ENCODE measurements at places on chromosomes 2 and 18.

DNA sequence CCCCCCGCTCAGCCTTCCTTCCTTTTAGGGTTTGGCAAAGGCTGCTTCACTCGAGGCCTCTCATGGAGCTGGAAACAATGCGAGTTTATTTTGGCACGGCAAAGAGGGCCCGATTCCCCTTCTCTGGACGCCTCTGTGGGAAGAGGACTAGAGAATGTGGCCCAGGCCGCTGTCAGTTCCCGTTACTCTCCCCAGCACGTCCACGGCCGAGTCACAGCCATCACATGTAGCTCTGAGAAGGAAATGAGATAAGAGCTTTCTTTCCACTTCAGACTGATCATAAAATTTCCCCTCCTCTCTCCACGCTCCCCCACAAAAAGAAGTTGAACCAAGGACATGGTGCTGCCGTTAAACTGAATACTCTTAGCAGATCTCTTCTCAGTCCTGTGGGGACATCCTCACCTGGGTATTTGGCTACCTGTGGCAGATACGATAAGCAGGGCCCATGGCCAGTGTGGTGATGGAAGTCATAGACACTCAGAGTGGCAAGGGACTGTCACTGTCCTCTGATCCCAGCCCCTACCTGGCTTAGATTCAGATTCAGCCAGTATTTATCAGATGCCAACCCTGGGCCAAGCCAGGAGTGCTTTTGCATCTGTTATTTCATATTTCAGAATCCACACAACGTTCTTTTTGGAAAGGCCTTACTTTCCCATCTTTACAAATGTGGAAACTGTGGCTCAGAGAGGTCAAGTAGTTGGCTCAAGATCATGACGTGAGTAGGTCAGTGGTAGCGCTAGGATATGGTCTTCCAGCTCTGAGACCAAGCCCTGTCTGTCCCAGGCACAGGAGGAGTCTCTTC lies 101.2 kb downstream of the MCFD2 start:
- DNase-seq: no peak

GRCh38 chr2:104848526-104848925 lies 5.4 kb upstream of the POU3F3 start:
- no peak for DNase-seq

GRCh38 chr2:19238440-19239060 lies 119.9 kb downstream of the OSR1 start:
- DNase-seq: no peak

DNA sequence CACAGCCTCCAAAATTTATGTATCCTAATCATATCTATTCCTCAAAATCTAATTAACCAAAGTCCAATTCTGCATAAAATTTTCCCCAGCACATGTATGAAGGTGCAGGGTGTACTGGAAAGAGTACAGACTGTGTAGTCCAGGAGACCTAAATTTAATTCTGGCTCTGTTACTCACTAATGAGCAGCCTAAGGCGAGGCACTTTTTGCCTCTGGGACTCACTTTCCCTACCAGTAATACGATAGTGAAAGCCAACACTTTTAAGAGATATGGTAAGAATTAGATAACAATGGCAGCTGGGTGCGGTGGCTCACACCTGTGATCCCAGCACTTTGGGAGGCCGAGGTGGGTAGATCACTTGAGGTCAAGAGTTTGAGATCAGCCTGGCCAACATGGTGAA lies 177.7 kb downstream of the PIEZO2 start:
- no peak for DNase-seq

- DNase-seq: no peak
Observed at GRCh38 chr2:192333642-192334041, 138.9 kb upstream of the TMEFF2 start.

DNA sequence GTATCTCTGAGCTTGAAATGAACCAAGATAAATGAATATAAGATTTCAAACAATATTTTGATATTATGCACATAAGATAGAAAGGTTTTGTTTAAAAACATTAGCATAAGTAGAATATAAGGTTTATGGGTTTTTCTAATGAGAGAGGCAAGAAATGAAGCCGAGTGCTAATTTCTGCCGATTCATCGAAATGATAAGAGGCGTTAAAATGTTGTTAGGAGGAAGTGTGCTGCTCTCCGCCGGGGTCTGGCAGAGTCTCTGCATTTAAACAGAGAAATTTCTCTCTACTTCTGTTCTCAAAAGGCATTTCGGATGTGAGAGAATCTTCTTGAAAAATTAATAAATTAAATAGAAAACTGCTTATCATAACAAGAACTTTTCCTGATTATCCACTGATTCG lies 83.6 kb downstream of the MRPS9 start:
- DNase-seq: no peak

DNA sequence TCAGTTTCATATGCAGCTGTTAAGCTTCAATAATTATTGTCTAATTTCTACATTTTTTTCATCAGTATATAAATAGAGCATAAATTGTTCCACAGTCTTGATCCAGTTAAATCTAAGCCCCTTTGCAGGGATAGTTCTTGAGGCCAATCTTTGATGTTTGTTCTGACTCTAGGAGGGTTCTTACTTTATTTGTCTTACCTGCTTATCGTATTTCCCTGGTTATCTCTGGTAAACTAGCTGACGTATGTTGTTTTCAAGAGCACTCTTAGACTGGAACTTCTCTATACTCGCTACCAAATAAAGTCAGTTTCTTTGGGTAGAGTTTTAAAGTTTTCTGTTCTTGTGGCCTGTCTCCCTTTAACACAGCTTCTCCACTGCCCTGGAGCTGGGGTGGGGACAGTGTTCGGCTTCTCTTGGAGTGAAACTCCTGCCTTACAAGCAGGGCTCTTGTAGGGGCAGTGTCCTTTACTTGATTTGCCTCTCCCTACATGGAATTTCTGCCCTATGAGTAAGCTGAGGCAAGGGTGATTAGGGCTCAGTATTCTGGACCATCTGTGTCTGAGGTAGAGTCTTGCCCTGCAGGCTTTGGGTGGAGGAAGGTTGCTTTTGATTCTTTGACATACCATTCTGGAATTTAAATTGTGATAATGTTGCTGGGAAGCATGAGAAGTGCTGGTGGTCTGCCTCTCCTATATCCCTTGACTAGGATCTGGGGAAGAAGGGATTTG lies 90.3 kb downstream of the PTPN4 start:
- DNase-seq: no peak

- DNase-seq: peak; percentile 58
Observed at GRCh38 chr2:127196998-127197397, 23.1 kb downstream of the CYP27C1 start.

DNA sequence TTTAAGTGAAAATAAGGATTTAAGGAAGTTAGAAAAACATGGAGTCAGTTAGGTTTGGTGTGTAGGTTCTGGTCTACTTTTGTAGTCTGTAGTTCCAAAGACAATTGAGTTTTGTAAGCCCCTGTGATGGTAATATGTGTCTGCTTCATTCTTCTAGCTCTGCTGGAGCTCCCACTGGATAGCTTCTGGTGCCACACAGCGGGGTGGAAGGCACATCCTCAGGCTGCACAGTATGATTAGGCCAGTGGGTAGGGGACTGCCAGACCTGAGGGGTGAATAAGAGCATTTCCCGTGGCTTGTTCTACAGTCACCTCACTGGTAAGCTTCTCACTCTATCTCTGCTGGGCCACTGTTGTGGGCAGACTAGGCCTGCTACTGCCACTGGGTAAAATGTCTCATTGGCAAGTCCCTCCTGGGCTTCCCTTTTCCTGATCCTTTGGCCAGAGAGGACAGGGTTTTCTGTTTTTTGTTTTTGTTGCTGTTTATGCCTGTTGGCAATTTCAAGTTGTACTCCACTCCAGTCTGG lies 44.5 kb downstream of the TMEM131 start:
- DNase-seq: no peak

DNA sequence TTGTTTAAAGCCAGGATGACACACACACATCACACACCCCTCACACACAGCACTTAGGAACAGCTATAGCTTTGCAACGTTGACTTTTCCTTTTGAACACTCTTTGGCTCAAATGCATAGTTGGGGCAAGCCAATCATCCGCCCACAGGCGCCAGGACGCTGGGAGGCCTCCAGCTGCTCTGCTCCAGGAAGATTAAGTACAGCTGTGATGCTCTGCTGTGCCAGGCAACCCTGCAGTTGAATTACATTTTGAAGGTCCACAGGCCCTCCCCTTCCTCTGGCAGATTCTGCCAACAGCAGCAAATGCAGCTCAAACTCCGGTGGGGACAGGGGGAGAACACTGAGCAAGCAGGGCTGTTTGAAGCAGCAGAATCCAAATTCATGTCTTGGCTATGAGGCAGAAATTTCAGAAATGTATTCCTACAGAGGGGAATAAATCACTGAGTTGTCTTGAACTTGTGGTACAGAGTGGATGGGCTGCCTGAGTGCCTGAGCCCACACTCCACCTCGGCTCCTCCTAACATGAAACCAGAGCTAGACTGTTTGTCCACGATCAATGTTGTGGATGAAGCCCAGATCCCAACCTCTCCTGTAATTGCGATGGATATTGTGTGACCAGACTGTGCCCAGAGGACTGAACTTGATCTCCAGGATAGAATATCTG lies 86.5 kb upstream of the PPP1CB start:
- DNase-seq: no peak

GRCh38 chr2:196970099-196970498 lies 43.6 kb upstream of the PGAP1 start:
- DNase-seq: no peak

DNA sequence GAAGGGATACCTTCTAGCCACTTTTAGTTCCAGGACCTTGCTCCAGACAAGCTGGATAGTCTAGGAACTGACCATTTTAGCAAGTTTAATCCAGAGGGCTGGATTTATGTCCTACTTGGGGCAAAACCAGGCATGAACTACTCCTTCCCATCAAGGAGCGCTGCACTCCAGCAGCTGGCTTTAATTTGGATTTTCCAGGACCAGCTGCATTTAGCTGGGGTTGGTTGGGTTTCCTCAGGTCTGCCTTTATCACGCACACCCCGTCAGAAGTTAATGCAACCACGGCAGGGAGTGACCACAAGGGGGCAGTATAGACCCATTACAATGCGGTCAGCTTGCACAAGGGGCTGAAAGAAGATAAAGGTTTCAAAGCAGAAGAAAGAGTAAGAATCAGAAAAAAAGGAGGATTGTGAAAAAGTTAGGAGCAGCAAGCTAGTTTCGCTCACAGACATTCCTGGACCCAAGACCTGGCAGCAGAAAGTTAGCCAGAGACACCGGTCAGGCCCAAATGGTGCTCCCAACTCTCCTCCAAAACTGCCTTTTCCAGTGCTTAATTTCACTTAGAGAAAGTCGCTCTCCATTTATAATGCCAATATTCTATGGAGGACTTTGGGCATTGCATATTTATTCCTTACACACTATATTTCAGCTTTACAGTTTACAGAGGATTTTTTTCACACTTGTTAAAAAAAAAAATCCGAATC lies 40.1 kb downstream of the SLC4A1AP start:
- peak; percentile 82 for DNase-seq

- DNase-seq: no peak
Observed at GRCh38 chr2:35864141-35864540, 491.4 kb upstream of the CRIM1 start.

GRCh38 chr2:144505245-144505831 lies 14.6 kb downstream of the ZEB2 start:
- DNase-seq: no peak

DNA sequence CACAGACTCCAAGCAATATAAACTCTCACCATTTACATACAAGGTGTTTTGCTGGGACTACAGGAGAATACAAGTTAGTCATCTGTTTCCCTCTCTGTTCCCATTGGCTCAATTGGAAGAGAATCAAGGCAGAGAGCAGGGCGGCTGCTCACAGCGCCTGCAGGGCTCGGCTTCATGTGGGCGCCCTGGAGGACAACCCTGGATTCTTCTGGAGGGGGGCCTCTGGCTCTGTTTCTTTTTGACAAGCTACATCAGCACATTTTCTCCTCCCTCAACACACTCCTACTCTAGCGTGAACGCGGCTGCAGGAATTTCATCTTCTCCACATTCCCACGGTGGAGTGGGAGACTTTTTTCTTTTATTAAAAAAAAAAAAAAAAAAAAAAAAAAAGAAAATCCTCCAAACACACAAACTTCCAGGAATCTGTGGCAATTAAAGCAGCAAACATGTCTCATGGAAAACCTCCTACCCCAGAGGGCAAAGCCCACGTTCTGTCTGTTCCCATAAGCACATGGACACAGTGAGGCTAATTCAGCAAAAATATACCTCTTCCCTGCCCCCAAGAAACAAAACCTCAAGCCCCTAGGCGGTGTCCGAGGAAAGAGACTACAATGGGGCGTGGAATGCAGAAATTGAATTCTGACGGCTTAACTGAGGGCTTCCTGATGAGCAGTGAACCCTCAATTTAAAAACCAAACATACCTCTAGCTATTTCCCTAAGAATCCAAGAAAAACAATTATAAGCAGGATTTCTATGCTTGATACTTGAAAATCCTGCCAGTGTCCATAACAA lies 50.6 kb downstream of the PARD6G start:
- peak; percentile 3 for DNase-seq

GRCh38 chr2:210207929-210208328 lies 17.3 kb downstream of the ACADL start:
- DNase-seq: no peak

- no peak for DNase-seq
Observed at GRCh38 chr18:79905389-79905911, 46.0 kb downstream of the SLC66A2 start.

- DNase-seq: no peak
Observed at GRCh38 chr2:152541712-152542111, 175.5 kb downstream of the PRPF40A start.

GRCh38 chr2:58796239-58796910 lies 555.2 kb upstream of the FANCL start:
- DNase-seq: no peak

DNA sequence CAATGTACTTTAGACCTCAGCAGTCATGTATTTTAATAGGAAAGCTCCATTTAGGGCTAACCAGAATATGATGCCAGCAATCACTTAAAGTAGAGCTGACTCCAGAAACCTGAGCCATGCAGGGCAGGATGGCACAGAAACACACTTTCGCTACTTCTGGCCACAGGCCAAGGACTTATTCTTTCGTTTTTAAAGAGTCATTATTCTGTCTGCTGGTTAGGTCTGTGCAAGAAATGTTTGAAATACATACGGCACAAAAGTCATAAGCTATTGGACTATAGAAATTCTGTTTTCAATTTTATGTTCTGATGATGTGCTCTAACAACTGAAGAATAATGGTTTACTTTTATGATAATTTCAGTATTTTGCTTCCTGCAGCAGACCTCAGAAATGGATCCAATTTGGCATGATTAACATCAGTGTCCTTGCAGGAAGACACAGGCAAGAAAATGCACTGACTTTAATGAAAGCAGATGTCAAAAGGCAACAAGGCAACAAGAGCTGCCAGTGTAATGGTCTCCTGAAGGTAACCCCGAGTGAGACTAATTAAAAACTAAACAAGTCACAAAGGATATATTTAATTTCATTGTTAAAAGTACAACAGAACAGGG lies 114.4 kb upstream of the CHRNA1 start:
- DNase-seq: peak; percentile 18

GRCh38 chr18:57428221-57429150 lies 6.7 kb upstream of the ONECUT2 start:
- no peak for DNase-seq

DNA sequence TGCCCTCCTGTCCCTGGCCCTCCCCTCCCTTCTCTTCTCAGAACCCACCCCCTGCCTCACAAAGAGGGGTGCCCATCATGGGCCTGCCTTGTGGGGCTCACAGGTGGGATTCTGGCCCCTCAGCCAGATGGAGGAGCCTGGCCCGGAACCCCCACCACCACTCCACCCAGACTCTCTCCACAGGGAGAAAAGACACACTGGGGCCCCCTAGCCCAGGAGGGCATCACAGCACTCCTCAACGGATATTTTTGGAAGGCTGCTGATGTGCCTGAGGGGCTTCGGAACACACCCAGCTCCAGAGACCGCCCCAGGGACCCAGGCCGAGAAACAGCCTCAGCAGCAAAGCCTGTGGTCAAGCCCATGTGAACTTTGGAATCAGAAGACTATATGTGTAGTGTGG lies 9.9 kb downstream of the KCNIP3 start:
- no peak for DNase-seq

- DNase-seq: no peak
Observed at GRCh38 chr2:70991142-70991541, 3.5 kb downstream of the TEX261 start.
